Stimulated activated CD4-positive, alpha-beta T cell treated with anti-CD3 and anti-CD28 coated beads, Interleukin-4, amount 100 ng/mL, for 24 hours (primary cell): ENCODE measurements at places on chromosomes 3 and 15.

GRCh38 chr3:148659512-148659911 lies 38.2 kb upstream of the AGTR1 start:
- DNase-seq = no peak

GRCh38 chr3:123031051-123031450 lies 3.5 kb upstream of the SEMA5B start:
- DNase-seq = no peak

DNA sequence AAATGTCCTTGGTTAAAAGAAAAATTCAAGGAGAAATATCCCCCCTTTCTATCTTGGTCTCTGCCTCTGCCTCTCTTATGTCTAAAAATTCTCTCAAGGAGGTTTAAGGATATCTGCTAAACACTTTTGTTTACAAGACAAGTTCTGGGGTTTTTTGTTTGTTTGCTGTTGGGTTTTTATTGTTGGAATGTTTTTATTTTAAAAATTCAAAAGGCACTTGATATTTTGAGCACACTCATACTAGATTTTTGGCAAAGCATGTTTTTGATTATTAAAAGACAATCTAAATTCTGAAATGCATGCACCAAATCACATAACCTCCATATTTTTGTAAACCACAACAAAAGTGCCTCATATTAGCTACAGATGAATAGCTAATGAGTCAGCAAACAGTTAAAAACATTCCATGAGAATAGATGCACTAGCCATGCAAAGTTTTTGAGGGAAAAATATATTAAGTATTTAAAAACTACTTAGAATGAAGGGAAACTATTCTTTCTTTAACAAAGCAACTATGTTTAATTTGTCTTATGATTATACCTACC lies 84.6 kb downstream of the ZBTB20 start:
- no peak for DNase-seq

GRCh38 chr15:71121442-71121841 lies 6.2 kb downstream of the THSD4 start:
- no peak for DNase-seq

GRCh38 chr3:139629033-139629432 lies 48.7 kb downstream of the NMNAT3 start:
- DNase-seq = no peak

DNA sequence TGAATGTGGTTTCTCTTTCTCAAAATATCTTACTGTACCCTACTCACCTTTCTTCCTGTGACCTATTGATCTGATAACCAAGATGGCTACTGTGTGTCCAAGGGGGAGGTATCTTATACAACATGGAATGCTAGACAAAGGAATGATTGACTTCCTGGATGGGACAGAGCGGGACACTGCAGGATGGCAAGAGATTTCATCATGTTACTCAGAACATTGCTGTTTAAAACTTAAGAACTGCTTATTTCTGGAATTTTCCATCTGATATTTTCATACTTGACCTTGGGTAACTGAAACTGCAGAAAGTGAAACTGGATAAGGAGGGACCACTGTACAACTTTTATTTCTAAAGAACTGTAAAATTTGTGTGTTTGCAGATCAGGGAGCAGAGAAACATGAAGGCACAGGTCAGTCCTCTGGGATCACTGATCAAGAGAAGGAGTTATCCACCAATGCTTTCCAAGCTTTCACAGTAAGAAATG lies 18.5 kb downstream of the CNOT10 start:
- no peak for DNase-seq

GRCh38 chr3:188319569-188319968 lies 165.6 kb downstream of the LPP start:
- no peak for DNase-seq

DNA sequence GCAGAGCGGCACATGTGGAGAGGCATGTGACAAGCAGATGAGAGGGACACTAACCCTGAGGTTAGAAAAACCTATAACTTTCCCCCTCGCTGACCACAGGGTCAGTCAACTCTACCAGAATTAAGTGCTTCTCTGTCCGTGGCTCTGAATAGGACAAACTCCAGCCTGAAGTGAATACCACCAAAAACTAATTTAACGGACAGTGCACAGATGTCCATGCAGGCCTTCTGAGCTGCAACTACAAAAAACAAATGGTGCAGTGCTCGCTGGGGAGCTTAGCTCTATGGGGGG lies 59.3 kb downstream of the ADCY5 start:
- DNase-seq = no peak

DNA sequence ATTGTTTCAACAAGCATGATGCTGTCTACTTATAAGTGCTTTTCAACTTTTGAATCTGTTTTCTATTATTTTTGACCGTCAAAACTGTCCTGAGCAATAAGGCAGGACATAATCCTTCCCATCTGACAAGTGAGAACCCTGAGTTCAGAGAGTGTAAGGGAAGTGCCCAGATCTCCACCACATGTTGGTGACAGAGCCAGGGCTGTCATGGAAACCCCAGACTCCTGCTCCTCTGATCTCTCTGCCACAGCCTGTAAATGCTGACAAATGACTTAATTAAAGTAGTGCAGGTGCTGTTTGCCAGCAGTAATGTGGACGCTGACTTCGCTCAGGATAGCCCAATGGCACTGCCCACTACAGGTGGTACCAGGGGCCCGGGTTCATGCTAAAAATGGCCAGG lies 40.3 kb downstream of the SPSB4 start:
- DNase-seq = no peak

DNA sequence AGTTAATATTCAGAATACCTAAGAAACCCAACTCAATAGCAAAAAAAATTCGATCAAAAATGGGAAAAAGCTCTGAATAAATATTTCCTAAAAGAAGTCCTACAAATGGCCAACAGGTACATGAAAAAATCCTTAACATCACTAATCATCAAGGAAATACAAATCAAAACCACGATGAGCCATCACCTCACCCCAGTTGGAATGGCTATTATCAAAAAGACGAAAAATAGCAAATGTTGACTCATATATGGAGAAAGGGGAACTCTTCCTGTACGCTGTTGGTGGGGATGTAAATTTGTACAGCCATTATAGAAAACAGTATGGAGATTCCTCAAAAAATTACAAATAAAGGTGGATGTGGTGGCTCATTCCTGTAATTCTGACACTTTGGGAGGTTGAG lies 29.6 kb upstream of the SGO1 start:
- no peak for DNase-seq

GRCh38 chr15:70321172-70321819 lies 223.6 kb upstream of the TLE3 start:
- no peak for DNase-seq

- no peak for DNase-seq
Measured at GRCh38 chr3:44076221-44076829, 165.4 kb upstream of the TOPAZ1 start.

DNA sequence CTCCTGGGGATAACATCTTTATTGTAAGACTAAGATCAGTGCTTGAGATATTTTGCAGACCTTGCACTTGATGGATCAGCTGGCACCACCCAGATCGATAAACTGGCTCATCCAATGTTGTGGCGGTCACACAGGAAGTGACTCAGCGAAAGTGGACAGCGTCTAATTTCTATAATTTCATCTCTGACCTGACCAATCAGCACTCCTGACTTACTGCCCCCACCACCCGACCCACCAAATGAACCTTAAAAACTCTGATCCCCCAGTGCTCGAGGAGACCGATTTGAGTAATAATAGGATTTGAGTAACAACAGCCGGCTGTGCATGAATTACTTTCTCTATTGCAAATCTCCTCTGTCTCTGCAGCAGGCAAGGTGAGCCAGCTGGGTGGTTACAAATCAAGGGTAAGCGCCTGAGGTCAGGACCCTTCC lies 62.7 kb upstream of the RNU6-1 start:
- no peak for DNase-seq

- DNase-seq = peak; percentile 53
Measured at GRCh38 chr15:63971427-63971805, 74.9 kb downstream of the DAPK2 start.

DNA sequence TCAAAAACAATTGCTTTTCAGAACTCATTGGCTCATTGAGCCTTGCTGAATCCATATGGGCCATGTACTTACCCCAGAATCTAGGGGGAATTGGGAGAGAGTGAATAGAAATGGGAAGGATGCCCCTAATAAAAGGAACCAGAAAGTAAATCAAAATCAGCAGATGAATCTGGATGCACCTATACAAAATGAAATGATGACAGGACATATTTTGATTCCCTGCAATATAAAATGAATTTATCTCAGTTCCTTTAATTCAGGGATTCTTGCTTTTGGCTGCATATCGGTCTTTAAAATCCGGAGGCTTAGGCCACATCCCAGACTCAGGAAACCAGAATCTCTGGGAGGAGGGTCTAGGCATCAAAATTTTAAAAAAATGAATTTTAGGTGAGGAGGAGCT lies 107.7 kb upstream of the NEO1 start:
- no peak for DNase-seq

DNA sequence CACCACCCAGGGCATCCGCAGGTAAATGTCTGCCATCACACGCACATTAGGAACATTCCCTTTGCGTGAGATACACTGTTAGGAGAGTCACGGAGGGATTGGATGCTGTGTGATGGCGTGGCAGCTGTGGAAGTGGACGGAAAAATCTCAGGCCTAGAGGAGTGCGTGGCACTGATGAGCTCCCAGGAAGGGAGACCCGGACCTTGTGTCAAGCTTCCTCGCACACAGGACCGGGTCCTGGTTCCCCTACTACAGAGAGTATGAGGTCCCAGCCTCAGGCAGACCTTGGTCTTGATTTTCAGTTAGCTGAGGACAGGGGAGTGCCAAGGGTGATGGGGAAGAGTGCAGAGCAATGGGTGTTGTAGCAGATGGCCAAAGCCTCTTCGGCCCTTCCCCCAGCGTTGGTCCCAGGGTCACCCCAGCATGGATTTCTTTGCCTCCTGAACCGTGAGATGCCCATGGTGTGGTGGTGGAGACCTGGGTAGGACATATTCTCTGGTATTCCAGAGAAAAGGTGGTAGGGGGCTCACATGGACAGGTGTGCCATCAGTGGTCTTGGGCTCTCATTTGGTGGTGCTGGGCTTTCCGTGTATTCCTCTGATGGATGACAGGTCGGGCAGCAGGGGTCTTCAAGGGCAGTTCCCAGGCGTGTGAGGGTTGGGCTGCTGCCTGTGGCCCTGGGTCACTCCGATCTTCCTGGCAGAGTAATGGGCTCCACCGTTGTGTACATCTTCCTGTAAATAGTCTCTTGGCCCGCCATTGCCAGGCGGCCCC lies 105.1 kb downstream of the SNRPN start:
- DNase-seq = no peak

DNA sequence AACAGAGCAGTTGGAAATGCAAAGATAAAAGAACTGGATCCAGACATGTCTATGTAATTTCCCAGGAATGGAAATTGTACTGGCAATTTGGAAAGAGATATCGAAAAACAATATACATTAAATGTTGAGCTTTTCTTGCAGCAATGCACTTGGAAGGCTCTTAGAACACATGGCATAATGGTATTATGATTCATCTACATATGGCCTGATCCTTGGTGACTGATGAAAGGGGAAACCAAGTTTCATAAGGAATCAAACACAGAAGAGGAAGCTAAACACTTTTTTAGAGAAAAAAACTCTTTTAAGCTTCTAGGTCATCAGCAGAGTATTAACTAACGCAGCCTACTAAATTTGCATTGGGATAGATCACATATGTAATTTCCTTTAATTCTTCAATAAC lies 12.4 kb upstream of the GREM1 start:
- DNase-seq = no peak

DNA sequence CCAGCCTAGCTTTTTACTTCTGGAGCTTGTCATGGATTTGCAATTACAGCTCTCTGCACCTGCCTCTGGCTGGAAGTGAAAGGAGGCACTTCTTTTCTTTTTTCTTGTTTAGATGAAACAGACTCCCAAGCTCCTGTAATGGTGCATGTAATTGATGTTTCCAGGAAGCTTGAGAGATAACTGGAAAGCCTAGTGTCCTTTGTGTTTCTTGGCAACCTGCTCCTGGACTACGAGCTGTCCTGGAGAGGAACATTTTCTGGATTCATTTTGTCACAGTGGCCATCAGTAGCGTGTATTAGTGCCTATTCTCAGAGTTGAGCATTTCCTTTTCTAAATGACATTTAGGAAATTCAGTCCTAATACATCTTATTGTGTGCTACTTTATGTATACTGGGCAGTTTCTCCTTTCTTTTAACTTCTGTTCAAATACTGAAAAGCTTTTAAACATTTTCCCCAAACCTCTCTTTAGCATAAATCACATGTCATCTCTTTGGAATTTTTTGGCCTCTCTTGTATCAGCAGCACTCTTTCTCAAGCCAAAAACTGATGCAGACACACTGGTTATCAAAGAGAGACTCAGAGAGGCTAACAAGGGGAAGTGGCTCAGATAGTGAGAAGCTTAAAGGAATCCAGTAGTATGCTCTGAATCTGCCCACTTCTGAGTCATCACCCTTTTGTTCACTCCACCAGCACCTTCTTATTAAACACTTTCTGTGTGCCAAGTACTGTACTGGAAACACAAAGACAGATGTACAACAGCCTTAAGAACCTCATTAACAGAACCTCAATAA lies 62.6 kb upstream of the SLC2A2 start:
- DNase-seq = no peak

GRCh38 chr3:172903642-172904320 lies 153.3 kb downstream of the ECT2 start:
- DNase-seq = no peak

DNA sequence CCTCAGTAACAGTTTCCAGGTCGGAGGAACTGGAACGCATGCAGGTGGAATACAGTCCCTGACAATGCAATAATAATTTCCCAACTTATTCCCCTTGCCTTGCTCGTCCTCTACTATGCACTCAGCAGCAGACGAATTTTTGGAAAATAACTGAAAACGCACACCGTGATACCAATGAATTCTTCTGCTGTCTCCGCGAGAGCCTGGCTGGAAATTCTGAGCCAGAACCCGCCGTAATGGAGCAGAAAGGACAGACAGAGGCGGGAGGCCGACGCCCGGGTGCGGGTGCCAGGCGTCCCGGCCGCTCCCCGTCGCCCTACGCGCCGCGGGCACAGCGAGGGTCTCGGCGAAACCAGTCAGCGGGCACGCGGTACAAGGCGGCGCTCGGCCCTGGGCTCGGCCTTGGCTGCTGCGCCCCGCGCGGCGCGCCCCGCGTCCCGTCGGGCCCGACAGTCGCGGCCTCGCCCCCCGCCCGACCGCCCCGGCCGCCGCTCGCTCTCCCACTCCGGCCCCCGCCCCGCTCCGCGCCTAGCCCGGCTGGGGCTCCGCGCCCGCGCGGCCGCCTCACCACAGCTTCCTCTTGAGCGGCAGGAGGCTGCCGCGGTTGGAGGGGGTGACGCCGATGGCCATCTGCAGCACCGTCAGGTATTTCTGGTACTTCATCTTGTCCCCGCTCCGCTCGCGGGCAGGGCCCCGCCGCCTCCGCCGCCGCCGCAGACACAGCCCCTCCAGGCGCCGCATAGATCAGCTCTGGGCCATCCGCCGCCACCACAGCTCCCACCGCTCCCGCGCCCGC lies 114.5 kb upstream of the GOLGA8J start:
- DNase-seq = no peak

DNA sequence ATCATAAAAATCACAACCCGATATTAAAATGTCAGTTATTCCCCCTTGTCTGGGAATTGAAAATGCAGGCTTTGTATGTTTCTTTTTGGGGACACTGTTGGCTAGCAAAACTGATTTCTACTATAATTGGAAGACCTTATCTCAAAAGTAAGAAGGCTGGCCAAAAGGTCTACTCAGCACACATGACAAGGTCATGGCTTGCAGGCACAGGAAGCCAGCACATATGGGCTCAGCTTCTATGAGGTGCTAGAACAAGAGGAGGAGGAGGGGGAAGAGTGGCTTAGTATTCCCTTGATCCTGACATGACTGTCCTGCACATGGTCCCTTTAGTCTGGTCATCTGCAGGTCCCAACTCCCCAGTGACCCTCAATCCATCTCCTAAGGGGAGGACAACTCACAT lies 681.2 kb downstream of the SQOR start:
- no peak for DNase-seq
